Stimulated activated CD8-positive, alpha-beta memory T cell treated with anti-CD3 and anti-CD28 coated beads, Interleukin-4, amount 100 ng/mL, for 1 hour (primary cell): ENCODE measurements at places on chromosomes 5 and 9.
A peak's percentile ranks its signal among the peaks of the same experiment; 100 is the strongest.

- DNase-seq, result no peak
Observed at GRCh38 chr5:109644829-109645228, 44.9 kb upstream of the MAN2A1 start.

DNA sequence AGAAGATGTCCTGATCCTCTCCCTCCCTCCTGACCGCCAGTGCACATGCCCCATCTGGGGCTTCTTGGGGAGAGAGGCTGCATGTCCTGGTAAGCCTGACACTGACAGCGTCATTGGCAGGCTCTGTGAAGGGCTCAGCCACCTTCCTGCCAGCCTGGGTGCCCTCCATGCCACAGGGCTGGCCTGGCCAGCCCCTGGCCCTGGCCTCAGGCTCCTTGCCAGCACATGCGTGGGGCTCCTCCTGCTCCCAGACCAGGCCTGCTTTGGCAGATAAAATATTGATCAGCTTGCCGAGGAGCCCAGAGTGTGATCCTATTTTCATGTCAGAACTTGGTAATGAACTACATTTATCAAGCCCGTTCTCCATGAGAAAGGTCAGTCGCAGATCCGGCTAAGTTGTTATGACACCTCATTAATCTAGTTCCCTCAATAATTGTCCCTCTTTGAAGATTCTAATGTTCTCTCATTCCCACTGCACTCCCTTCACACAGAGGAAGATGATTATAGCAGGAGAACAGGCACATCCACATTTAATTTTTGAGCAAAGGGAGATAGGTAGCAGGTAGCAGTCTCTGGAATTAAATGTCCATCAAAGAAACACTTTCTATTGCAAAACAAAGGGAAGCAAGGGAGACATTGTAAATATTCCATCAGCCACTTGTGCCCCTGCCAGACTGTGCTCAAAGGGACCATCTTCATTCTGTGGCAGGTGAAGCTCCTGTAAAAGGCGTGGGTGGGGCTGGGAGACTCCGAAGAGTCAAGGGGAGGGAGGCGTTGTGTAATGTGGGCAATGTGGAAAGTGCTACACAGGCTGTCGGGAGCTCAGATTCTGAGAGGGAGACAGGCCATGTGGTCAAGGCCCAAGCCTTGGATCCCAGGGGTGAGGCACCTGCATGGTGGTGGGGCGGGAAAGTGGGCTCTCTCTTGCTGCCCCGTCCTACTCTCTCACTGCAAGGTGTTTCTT is 272.0 kb downstream of the HSPA4 start:
- no peak for DNase-seq

- no peak for DNase-seq
Observed at GRCh38 chr9:121289772-121290370, 21.9 kb downstream of the GSN start.

DNA sequence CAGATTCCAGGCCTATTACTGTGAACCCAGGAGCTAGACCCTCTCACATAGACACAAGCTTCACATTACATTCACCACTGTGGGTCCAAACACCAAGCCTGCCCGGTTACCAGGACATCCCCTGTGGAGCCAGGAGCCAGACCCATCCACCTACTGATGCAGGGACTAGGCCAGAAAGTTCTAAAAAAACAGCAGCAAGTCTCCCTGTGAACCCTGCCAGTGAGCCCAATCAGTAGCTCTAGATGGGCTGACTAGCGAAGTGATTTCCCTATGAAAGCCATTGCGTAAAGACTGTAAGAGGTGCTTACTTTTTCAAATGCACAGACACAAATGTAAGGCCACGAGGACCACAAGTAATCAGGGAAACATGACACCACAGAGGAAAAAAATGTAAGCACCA is 352.3 kb downstream of the TMEM161B start:
- DNase-seq, result no peak

- no peak for DNase-seq
Observed at GRCh38 chr9:126880947-126881332, 20.5 kb downstream of the ZBTB34 start.

DNA sequence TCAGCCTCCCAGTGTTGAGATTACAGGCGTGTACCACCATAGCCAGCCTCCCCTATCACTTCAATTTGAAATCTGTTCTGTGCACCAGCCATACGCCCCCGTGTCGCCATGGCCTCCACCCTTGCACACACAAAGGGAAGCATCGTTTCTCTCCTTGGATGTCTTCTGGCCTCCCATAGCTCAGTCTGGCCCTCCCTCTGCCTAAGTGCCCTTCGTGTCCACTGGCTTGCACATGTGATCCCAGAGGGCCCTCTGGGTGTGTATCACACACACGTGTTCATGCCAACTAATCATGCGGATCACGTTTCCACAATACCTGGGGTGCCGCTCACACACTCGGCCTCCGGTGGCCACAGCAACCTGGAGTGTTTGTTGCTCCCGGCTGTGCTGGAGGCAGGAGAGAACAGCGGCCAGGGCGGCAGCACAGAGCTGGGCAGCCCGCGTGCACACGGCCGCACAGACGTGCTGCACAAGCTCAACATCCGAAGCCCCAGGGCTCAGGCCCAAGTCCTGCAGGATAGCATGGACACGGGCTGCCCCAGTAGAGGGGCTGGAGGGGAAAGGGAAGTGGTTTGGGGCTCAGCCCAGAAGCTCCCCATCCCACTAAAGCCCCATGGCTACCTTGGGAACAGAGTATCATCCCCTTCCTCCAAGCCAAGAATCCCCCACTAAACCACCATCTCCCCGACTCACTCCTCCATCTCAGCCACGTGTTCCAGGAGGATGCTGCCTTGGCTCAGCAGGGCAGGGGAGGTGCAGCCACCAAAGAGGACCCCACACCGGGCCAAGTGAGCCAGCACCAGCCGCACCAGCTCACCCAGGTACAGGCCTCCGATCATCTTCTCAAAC is 10.9 kb downstream of the HK3 start:
- no peak for DNase-seq

DNA sequence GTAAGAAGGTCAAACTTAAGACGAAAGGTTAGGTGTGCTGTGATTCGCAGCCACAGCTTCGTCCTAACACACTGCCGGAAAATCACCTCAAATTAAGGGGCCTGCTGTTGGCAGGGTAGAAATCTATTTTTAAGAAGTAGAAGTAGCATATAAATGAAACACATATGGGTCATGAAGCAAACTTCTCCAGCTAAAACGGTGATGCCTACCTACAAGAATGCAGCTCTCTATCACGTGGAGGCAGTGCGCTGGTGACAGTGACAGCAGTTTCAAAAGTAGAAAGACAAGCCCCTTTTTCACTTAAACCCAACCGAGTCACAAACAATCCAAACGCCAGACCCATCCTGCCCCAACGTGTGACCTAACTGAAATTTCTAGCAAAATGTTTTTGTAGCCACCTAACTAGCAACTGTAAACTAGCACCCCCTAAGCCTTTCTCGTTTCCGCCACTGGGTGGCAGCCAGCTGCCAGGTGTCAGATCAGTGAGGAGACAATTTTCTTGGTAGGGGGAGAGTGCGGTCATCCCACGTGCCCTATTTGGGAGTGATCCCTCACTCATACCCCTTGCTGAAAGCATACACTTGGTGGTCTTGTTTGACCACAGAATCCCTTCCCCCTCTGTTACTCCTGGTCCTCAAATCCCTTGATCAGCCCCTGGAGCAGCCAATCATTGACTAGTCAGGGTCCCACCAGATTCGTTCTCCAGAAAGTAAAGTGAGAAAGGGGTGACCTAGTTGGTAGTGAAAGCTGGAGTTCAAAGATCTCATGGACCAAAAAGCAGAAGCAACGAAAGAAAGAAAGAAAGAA is 71.8 kb upstream of the MAMDC2 start:
- peak; percentile 15 for DNase-seq

DNA sequence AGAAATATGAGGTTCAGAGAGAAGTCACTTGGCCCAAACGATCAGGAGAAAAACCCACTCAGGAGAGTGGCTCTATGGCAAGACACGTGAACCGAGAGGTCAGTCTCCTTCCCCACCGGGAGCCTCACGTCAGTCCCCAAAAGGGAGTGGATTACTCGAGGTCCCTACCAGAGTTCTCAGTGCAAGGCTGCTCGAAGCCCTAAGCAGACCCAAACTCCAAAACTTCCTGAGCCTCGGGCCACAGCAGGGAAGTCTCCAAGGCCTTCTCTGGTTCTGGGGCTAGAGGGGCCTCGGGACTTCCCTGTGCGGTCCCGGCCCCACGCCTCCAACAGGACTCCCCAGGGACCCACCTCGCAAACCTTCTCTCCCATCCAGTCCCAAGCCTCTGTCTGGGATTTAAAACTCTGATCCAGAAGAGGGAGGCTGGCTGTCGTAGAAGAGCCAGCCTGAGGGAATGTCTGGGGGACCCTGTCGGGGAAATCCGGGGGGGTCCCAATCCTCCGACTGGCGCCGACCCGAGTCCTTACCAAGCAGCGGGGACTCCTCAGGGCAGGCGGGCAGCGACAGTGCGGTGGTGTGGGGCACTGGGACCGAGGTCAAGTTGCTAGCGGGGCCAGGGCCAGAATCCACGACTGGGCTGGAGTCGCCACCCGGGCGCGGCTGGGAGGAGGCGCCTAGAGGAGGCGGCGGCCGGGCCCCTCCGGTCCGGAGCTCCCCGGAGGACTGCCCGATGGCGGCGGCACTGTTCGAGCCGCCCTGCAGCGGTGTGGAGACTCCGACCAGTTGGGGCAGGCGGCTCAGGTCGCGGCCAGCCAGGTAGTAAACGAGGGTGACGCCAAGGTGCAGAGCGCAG is 679 bp downstream of the B4GALT1 start:
- DNase-seq, result no peak

GRCh38 chr9:13970426-13970825 is 343.5 kb downstream of the NFIB start:
- no peak for DNase-seq

DNA sequence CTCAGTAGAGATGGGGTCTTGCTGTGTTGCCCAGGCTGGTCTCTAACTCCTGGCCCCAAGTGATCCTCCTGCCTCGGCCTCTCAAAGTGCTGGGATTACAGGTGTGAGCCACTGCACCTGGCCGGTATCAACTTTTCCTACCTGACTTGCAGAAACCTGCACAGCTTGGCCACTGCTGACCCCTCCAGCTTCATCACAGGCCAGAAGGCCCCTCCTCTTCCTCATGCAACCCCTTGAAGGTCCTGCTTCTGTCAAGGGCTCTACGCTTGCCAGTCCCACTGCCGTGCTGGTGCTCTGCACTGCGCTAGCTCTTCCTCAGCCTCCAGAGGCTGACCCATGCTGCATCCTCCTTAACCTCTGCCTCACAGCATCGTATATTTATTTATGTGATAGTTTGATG is 32.5 kb upstream of the RNU6ATAC start:
- DNase-seq, result no peak

GRCh38 chr5:173620784-173621183 is 4.3 kb upstream of the BOD1 start:
- DNase-seq, result no peak

- no peak for DNase-seq
Observed at GRCh38 chr5:144370273-144370672, 199.6 kb downstream of the KCTD16 start.

DNA sequence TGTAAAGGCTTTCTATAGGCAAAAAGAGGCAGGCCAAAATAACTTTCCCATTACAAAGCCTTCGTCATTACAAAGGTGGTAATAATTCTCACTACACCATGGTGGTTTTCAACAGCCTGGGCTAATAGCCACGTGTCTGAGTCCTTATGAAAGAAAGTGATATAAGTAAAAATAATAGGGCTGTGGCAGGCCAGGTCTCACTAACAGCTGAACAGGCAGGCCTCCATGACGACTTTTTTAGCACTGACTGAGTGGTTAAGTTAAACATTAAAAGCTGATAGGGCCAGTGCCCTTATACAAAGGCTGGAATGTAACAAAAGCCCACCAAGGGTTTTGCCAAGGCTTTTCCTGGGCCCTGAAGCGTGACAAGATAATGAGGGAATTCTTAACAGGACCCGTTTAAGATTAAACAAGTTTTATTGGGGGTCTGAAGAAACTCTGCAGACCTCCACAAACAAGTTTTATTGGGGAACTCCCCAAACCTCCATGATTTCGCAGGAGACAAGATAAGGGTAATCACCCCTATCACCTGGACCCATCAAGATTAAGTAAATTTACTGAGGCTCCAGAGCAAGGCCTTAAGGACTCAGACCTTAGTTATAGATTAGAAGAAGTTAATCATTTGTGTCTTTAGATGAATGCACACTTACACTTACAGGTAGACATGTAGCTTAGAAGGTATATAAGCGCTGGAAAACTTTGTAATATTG is 412.9 kb downstream of the CHSY3 start:
- no peak for DNase-seq

GRCh38 chr9:34547960-34548611 is 25.3 kb upstream of the ENHO start:
- no peak for DNase-seq

GRCh38 chr5:124456249-124456648 is 290.2 kb downstream of the ZNF608 start:
- no peak for DNase-seq

DNA sequence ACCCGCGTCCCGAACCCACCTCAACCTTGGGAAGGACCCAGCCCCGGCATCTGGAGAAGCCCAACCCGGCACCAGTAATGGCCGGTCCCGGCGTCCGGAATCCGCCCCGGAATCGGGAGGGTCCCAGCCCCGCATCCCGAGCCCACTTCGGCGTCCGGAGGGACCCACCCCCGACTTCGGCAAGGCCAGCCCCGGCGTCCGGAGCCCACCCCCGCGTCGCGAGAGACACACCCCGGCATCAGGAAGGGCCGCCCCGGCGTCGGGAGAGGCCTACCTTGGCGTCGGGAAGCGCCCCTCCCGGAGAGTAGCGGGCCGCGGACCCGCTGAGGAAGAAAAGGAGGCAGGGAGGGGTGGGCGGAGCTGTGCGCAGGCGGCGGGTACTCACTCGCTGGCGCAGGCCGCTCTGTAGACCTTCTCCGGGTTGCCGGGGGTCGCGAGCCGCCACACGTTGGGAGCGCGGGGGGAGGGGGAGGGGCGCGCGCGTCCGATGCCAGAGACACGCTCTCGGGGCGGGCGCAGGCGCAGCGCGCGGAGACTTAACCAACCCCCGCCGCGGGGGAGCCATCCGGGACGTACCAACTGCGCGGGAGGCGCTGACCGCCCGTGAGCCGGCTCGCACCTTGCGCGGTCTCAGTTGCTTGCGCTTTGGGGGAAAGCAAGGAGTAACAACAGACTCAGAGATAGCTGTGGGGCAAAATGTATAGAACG is at the start of gene UIMC1:
Gene UIMC1 (minus strand): TSS at position 515 of the 708 bp plus-strand sequence. CDS start 24,164 bp downstream, outside the sequence.
- peak; percentile 84 for DNase-seq

DNA sequence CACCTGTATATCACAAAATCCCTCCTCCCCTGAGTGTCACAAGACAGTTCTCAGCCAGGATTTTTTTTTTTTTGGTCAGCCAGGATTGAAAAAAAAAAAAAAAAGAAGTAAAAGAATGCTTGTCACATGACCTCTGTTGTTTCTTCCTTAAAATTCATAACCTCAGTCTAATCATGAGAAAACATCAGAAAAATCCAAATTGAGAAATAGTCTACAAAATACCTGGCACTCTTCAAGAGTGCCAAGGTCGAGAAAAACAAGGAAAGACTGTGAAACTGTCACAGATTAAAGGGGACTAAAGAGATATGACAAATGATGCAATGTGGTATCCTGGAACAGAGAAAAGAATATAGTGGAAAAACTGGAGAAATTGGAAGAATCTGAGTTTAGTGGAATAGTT is 58.5 kb upstream of the SUB1 start:
- DNase-seq, result no peak

DNA sequence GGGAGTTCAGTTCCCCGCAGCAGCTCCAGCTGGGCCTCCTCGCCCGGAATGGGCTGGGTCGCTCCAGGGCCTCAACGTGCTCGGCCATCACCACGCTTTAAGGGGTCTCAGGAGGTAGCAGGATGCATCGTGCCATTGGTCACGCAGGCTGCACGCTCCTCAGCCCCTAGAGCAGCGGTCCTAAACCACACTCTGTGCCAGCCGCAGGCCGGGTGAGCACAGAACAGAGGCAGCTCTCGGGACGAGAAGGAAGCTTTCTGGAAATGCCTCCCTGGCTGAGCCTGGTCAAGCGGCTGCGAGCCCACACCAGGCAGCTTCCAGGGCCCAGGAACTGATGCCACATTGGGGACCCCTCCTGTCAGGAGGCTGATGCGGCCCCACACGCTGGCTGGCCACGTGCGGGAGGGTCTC is 39.3 kb upstream of the LPCAT1 start:
- no peak for DNase-seq
